ENCODE measurements at places on chromosomes 13 and 19.

DNA sequence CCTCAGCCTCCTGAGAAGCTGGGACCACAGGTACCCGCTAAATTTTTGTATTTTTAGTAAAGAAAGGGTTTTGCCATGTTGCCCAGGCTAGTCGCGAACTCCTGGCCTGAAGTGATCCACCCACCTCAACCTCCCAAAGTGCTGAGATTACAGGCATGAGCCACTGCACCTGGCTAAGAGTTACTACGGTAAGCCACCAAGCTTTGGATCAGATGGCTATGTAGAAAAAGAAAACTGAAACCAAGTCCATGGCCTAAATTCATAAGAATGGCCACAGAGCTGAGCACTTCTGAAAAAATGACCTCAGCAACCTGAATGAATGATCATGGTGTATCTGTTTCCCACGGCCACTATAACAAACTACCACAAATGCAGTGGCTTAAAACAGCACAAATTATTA, 9.4 kb downstream of the OPA3 start:
- no peak for DNase-seq

DNA sequence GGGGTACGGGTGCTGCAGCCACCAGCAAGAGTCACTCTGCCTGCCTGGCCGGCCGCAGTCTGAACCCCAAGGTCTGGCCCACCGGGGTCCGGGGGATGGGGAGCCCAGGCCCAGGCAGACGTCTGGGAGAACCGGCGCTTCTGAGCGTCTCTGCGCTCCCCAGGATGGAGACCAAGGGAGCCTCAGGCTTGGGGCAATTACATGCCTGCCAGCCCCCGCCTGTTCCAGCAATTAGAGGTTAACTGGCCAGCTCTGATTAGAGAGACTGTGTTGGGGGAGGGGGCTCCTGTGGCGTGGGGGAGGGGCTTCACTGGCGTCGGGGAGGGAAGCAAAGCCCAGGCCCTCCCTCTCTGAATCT, 11.9 kb downstream of the MEIS3 start:
- no peak for DNase-seq

GRCh38 chr13:46552303-46552682, 677 bp upstream of the LRCH1 start:
- no peak for DNase-seq

GRCh38 chr19:48558018-48558684, 6.2 kb downstream of the SULT2B1 start:
- DNase-seq, result no peak
